Upper lobe of left lung (tissue), 6 donors: ENCODE measurements at places on chromosomes 12 and 14. TPM values are rescaled to one million over a fixed set of nuclear protein-coding genes. Genes with fewer than 3 reads are reported as not detected.
A peak's percentile ranks its signal among the peaks of the same experiment; 100 is the strongest.

GRCh38 chr14:52399104-52399503 is 85.0 kb downstream of the PTGER2 start:
- no peak for DNase-seq

GRCh38 chr14:90731487-90731886 is 84.7 kb downstream of the TTC7B start:
- DNase-seq = no peak

DNA sequence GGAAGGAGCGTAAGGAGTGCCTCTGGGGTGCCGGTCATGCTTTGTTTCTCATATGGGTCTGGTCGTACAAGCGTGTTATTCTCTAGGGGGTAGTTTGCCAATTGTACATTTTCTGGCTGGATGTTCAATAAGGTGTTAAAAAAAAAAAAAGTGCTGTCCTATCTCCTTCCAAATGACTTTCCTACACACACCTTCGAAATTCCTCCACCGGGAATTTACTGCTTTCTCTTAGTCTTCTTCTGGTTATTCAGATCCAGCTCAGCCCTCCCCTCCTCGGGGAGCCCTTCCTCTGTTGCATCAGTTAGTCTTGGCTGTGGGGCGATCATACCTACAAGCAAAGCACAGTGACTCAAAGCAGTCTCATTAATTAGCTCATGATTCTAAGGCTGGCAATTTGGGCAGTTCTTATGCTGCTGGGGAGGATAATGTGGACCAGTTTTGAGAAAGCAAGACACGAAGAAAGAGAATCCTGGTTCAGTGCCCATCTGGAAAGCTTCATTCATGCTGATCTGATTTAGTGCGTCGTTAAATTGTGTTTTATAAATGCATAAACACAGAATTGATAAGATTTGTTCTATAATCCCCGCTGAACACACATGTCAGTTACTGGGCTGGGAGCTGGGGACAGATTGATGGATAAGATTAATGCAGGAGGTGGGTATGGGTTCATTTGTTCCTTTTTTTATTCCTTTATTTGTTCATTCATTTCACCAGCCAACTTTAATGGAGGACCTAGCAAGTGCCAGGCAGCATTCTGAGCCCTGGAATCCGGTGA is 9.2 kb upstream of the CLMN start:
- DNase-seq = no peak

GRCh38 chr12:106138633-106139421 is at the start of gene NUAK1:
Gene NUAK1, minus strand, starts transcription at chr12:106138954. Its CDS starts 301 bp downstream, at chr12:106138653.
- DNase-seq = peak; percentile 50

GRCh38 chr14:28482251-28483040 is 284.1 kb upstream of the FOXG1 start:
- no peak for DNase-seq

GRCh38 chr12:76037130-76038103 is 5.8 kb upstream of the PHLDA1 start:
- no peak for DNase-seq

GRCh38 chr12:92539110-92539749 is 163.6 kb upstream of the PLEKHG7 start:
- DNase-seq = no peak

Gene BDKRB2
- 1.1 TPM for total RNA-seq

Gene PROX2
- total RNA-seq = not detected

Gene TBC1D30
- total RNA-seq = 18.0 TPM

Gene FOXG1
- total RNA-seq = not detected

Gene VPS37B
- total RNA-seq = 41.3 TPM
